PC-9 (cell line): ENCODE measurements at places on chromosomes 12 and 14. TPM values are rescaled to one million over a fixed set of nuclear protein-coding genes. Genes with fewer than 3 reads are reported as not detected.
A peak's percentile ranks its signal among the peaks of the same experiment; 100 is the strongest.

- H3K36me3 ChIP-seq: no peaks in the 10 kb centered on the region
- no peak overlapping the region for H3K4me3 ChIP-seq
- H3K27me3 ChIP-seq: no peaks in the 10 kb centered on the region
- no peaks in the 10 kb centered on the region for H3K4me1 ChIP-seq
- no peak for DNase-seq
These were observed 24.3 kb downstream of the VRK1 start for GRCh38 chr14:96821501-96821900.

DNA sequence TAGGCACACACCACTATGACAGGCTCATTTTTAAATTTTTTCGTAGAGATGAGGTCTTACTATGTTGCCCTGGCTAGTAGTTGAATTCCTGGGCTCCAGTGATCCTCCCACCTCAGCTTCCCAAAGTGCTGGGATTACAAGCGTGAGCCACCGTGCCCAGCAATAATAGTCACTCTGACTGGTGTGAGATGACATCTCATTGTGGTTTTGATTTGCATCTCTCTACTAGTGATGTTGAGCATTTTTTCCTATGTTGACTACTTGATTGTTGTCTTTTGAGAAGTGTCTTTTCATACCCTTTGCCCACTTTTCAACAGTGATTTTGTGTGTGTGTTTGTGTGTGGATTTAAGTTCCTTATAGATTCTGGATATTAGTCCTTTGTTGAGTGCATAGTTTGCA, 26.3 kb downstream of the ATP2A2 start:
- no peak overlapping the region for H3K4me3 ChIP-seq
- no peak overlapping the region for H3K27ac ChIP-seq
- no peaks in the 10 kb centered on the region for H3K27me3 ChIP-seq

DNA sequence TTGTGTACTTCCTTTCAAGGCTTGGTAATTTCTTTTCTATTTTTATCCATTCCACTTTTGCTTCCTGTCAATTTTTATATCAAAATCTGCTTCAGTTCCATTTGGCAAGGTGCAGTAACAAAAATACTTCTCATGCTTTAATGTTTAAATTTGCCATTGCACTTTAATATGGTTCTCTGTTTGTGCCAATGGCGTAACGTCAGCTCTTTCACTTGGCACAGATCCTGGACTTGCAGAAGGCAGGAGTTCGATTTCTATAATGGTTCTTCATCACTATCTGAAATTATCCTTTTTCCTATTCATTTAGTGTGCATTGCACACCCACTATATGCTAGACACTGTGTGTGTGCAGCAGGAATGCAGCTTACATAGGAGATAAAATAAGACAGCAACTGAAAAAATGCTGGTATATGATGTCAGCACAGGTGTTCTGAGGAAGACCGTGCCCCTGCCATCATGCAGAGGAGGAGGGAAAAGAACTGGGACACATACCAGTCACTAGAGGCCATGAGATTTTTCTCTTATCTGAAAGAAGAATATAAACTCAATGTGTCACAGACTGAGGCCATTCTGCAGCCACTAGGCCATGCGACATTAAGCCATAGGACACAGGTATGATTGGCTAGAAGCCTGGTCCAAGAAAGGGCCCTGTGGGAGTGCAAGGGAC, 298.2 kb downstream of the RPAP3 start:
- no peak overlapping the region for H3K27ac ChIP-seq
- H3K4me3 ChIP-seq: no peak overlapping the region
- no peak for DNase-seq
- no peaks in the 10 kb centered on the region for H3K27me3 ChIP-seq
- H3K36me3 ChIP-seq: no peaks in the 10 kb centered on the region

DNA sequence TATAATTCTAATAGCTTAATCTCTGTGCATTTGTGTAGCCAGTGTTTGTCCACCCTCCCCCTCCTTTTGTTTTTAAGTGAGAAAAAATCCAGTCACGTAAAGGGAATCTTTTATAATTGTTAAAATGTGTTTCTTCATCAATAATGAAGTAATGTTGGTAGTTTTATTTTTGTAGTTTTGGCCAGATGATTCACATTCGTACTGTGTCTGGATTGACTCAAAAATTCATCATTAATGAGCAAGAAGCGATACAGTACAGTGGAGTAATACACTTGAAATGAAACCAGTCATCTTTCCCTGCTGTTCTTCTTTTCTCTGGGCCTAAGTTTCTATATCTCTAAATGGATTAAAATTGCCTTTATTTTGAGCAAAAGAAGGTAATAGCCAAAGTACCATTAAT, 86.5 kb downstream of the SRGAP1 start:
- no peak overlapping the region for H3K27ac ChIP-seq
- H3K36me3 ChIP-seq: peaks cover 4% of the 10 kb centered on the region; the same call in 1 of the 2 replicates
- no peak overlapping the region for H3K4me3 ChIP-seq
- no peaks in the 10 kb centered on the region for H3K27me3 ChIP-seq

DNA sequence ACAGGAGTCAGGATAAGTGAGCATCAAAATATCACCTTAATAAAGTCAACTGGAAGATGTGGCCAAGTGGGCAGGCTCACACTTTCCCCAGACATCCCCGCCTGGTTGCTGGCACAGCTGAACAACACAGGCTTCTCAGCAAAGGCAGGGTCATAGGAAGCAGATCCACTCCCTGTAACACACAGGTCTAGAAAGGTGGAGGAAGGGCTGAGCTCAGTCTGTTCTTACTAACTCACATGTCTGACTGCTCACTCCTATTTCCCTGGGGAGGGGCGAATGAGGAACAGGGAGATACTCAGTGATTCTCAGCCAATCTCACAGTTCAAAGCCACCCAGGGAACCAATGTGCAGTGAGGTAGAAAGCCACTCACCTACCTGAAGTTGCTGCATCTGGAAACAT, 45.0 kb upstream of the AMN1 start:
- no peaks in the 10 kb centered on the region for H3K27me3 ChIP-seq
- no peaks in the 10 kb centered on the region for H3K36me3 ChIP-seq
- H3K4me1 ChIP-seq: peaks cover 14% of the 10 kb centered on the region
- H3K27ac ChIP-seq: peak overlapping the region; percentile 28

- H3K27ac ChIP-seq: no peak overlapping the region
- no peaks in the 10 kb centered on the region for H3K36me3 ChIP-seq
- H3K27me3 ChIP-seq: no peaks in the 10 kb centered on the region
- H3K4me3 ChIP-seq: no peak overlapping the region
- H3K4me1 ChIP-seq: no peaks in the 10 kb centered on the region
- no peak for DNase-seq
These were observed 146.2 kb upstream of the SLC38A2 start for GRCh38 chr12:46518729-46519128.

- no peaks in the 10 kb centered on the region for H3K27me3 ChIP-seq
- H3K36me3 ChIP-seq: no peaks in the 10 kb centered on the region
- DNase-seq: no peak
- H3K4me3 ChIP-seq: no peak overlapping the region
These were observed 103.6 kb upstream of the FLRT2 start for GRCh38 chr14:85426068-85426935.

GRCh38 chr12:27822076-27822712, 42.2 kb upstream of the MANSC4 start:
- peak overlapping the region; percentile 97 for H3K27ac ChIP-seq
- H3K36me3 ChIP-seq: no peaks in the 10 kb centered on the region
- peak; percentile 94 for DNase-seq

- H3K27me3 ChIP-seq: no peaks in the 10 kb centered on the region
- no peaks in the 10 kb centered on the region for H3K36me3 ChIP-seq
- H3K4me3 ChIP-seq: no peak overlapping the region
- DNase-seq: no peak
- H3K4me1 ChIP-seq: no peaks in the 10 kb centered on the region
These were observed 210.9 kb downstream of the DPY19L2 start for GRCh38 chr12:63457428-63457827.

- no peaks in the 10 kb centered on the region for H3K36me3 ChIP-seq
- H3K27me3 ChIP-seq: no peaks in the 10 kb centered on the region
- H3K4me3 ChIP-seq: no peak overlapping the region
- H3K4me1 ChIP-seq: no peaks in the 10 kb centered on the region
- no peak overlapping the region for H3K27ac ChIP-seq
- DNase-seq: no peak
These were observed 88.4 kb upstream of the DYNC1H1 start for GRCh38 chr14:101875727-101876554.

- H3K36me3 ChIP-seq: peaks cover 28% of the 10 kb centered on the region
- DNase-seq: no peak
- H3K4me1 ChIP-seq: no peaks in the 10 kb centered on the region
- H3K27me3 ChIP-seq: no peaks in the 10 kb centered on the region
- H3K27ac ChIP-seq: no peak overlapping the region
- H3K4me3 ChIP-seq: no peak overlapping the region
These were observed 9.6 kb downstream of the PUS7L start for GRCh38 chr12:43749016-43749415.

- no peak overlapping the region for H3K27ac ChIP-seq
- H3K36me3 ChIP-seq: no peaks in the 10 kb centered on the region
- no peaks in the 10 kb centered on the region for H3K4me1 ChIP-seq
- no peak overlapping the region for H3K4me3 ChIP-seq
These were observed 56.9 kb downstream of the TESC start for GRCh38 chr12:117042171-117042842.

GRCh38 chr12:93990832-93991803, 157.3 kb upstream of the PLXNC1 start:
- H3K27me3 ChIP-seq: no peaks in the 10 kb centered on the region
- no peak for DNase-seq
- no peaks in the 10 kb centered on the region for H3K4me1 ChIP-seq
- no peak overlapping the region for H3K27ac ChIP-seq

DNA sequence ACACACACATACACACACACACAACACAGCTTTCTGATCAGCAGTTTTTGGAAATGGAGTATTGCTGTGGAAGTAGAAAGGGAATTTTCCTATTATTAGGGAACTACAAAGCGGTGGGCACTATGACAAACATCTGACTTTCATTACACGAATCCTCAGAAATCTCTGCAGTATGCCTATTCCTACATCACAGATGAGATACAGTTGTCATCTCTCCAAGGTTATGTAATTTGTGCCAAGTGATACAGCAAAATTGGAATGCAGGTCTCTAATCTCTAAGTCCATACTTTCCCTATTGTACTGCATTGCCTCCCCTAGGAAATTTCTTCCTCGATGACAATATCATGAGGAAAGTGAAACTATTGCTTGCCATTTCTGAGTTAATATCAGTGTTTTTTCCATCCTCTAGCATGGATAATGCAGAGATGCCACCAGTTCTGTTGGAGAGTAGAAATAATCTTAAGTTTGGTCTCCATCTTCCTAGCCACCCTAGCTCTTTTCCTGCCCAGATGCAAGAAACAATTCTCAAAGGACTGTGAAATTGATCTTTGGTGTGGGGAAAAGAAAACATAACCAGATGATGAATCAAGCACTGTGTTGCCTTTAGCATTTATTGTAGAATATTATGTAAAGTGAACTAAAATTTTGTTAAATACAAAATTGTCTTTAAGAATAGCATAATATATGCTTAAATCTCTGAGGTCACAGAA, 94.7 kb downstream of the ERGIC2 start:
- H3K27me3 ChIP-seq: no peaks in the 10 kb centered on the region
- H3K27ac ChIP-seq: no peak overlapping the region
- DNase-seq: no peak

- H3K4me1 ChIP-seq: peaks cover 87% of the 10 kb centered on the region
- H3K4me3 ChIP-seq: no peak overlapping the region
- no peaks in the 10 kb centered on the region for H3K27me3 ChIP-seq
- H3K27ac ChIP-seq: peak overlapping the region; percentile 99
- H3K36me3 ChIP-seq: no peaks in the 10 kb centered on the region
These were observed 208.4 kb downstream of the PPM1H start for GRCh38 chr12:62726471-62726980.

DNA sequence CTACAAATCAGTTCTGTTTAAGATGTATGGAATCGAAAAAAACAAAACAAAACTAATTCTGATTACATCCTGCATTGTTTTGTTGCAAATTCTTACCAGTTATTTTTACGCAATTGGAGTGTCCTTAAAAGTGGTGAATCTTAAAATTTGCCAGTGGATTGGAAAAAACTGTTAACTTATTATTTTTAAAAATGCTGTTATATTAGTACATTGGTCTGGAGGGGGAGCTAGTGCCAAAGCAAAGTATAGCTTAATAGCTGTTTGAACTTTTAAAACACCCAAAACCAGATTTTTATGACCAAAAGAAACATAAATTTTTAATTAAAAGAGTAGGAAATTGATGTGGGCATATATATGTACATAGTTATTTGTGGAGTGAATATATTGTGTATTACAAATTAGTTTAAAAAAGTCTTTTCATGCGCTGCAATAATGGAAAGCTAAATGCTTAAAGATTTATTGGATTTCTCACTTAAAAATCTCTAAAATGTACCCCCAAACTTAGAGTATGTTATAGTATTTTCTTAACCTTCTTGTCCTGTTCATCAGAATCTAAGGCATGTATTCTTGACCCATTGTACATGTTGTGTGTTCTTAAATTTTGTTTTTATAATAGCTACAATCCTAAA, 2.5 kb downstream of the FUT8 start:
- no peaks in the 10 kb centered on the region for H3K27me3 ChIP-seq
- peaks cover 52% of the 10 kb centered on the region for H3K4me1 ChIP-seq
- H3K4me3 ChIP-seq: peak overlapping the region; percentile 97
- DNase-seq: no peak

- H3K27me3 ChIP-seq: no peaks in the 10 kb centered on the region
- no peak overlapping the region for H3K27ac ChIP-seq
These were observed 197.6 kb upstream of the AVPR1A start for GRCh38 chr12:63348556-63348955.

WNT5B gene
- 33.1 and 50.2 TPM in 2 replicates for total RNA-seq

ITGB7 gene
- total RNA-seq: 2.4 and 3.3 TPM in 2 replicates

DEGS2 gene
- total RNA-seq: 0.11 and 0.15 TPM in 2 replicates

LGR5 gene
- total RNA-seq: not detected in 2 replicates

FAM177A1 gene
- total RNA-seq: 31.6 and 34.4 TPM in 2 replicates

C1R gene
- 20.5 and 24.0 TPM in 2 replicates for total RNA-seq

LTA4H gene
- total RNA-seq: 115 and 118 TPM in 2 replicates

NKX2-1 gene
- not detected in 2 replicates for total RNA-seq

CD27 gene
- not detected in 2 replicates for total RNA-seq

RCOR1 gene
- 54.2 and 67.2 TPM in 2 replicates for total RNA-seq
